ENCODE measurements at places on chromosomes 4 and X. TPM values are rescaled to one million over a fixed set of nuclear protein-coding genes. Genes with fewer than 3 reads are reported as not detected.
A peak's percentile ranks its signal among the peaks of the same experiment; 100 is the strongest.

GRCh38 chrX:21658152-21658737 is at the start of gene KLHL34:
Gene KLHL34, minus strand, starts transcription at chrX:21658330. Its CDS starts 542 bp downstream, at chrX:21657788.
- DNase-seq: peak; percentile 57

DNA sequence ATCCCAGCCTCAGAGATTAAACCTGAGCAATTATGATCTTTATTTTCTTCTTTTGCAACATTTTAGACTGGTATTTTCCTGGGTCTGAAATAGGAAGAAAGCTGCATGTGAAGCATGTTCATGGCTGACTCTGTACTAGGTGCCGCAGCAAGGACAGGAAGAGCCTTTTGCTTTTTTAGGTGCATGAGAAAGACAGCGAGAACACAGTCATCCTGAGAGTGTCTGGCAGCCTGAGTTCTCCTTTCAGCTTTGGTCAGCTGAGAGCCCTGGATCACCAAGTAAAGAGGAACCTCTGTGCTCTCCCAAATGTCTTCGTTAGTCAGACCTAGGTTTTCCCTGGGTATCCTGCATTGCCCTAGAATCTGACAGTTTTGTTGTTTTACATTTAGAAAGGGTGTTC is 29.8 kb downstream of the FAM149A start:
- DNase-seq: no peak

DNA sequence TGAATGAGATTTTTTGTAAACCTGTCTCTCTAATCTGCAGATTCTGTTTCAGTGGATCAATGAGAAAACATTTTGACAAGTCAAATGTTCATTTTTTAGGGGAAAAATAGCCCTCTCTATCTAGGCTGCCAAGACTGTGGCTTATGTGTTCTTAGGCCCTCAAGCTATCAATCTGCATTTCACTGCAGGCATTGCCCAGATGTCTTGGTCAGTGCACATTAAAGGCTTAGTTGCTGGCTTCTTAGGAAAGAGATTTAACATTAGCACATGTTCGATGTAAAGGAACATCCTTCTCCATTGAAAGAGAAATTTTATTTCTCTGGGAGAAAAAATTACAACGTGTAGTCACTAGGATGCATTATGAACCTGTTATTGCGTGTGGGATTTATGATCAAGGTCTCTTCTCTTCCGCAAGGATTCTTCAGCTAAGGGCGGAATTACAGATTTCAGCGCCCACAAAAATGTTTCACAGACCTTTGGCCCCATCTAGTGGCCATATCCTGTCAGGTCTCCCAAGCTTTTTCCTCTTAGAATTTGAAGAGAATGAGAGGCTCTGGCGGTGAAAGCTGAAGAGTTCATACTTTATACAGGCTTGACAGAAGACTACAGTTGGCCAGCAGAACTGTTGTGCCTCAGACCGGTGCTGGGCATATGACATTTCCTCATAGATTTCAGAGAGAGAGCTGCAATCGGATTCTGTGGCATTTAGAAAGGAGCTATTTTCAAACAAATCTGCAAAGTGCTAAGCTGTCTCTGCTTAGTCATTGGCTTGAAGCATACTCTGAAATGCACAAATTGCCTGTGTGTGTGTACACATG is 144.6 kb upstream of the NOCT start:
- DNase-seq: peak; percentile 85

The CPEB2 gene
- total RNA-seq: 15.0 TPM

The KCND1 gene
- total RNA-seq: 2.5 TPM

DNA sequence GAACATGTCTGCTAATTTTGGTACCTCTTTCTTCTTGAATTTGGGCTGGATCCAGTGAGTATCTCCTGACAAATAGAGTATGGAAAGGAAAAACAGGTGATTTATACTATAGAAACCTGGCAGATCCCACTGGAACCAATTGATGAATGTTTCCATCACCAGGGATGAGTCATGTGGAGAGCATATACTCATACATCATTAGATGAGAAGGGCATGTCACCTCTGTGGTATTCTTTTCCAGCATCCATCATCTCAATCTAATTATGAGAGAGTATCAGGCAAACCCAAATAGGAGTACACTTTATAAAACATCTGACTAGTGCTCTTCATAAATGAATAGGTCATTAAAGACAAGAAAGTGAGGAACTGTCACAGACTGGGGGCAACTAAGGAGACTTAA is 90.7 kb downstream of the CLDN22 start:
- DNase-seq: no peak

DNA sequence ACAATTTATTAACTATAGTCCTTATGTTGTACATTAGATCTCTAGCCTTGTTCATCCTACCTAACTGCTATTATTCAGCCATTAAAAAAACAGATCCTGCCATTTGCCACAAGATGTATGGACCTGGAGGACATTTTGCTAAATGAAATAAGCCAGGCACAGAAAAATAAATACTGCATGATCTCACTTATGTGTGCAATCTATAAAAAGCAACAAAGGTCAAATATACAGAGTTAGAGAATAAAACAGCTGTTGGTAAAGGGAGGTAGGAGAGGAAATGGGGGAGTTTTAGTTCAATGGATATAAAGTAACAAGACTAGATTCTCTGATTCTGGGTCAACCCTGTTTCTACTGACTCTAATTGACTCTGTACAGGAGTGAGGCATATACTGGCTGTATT is 103.3 kb upstream of the FAM9C start:
- DNase-seq: no peak

Data from activated CD4-positive, alpha-beta T cell treated with anti-CD3 and anti-CD28 coated beads, Interleukin-2, amount 10 ng/mL, durations not matched to agents 24 days and 14 days (primary cell).